ENCODE measurements at places on chromosomes 11 and 22. TPM values are rescaled to one million over a fixed set of nuclear protein-coding genes. Genes with fewer than 3 reads are reported as not detected.
A peak's percentile ranks its signal among the peaks of the same experiment; 100 is the strongest.

The UCP3 gene
- total RNA-seq = not detected

The CREBZF gene
- total RNA-seq = 79.4 TPM

DNA sequence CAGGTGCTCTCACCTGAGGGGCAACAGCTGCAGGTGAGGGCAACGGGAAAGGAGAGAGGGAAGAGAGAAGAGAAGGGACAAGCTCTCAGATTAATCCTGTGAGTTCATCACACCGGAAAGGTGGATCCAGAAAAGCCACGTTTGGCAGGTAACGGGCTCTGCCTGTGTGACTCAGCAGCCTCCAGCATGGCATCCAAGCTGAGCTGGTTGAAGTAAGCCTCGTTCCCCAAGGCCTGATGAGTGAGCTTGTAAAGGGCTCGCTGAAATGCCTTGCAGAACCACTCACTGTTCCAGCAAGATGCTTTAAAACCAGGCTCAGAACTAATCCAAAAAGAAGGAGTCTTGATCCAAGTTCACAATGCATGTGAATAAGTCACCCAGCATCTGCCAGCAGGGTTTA lies 206.9 kb upstream of the TMEM45B start:
- no peak overlapping the region for H3K27ac ChIP-seq
- no peaks in the 10 kb centered on the region for H3K4me1 ChIP-seq
- no peak for DNase-seq
- H3K27me3 ChIP-seq = no peaks in the 10 kb centered on the region
- H3K4me3 ChIP-seq = no peak overlapping the region
- H3K36me3 ChIP-seq = no peaks in the 10 kb centered on the region

DNA sequence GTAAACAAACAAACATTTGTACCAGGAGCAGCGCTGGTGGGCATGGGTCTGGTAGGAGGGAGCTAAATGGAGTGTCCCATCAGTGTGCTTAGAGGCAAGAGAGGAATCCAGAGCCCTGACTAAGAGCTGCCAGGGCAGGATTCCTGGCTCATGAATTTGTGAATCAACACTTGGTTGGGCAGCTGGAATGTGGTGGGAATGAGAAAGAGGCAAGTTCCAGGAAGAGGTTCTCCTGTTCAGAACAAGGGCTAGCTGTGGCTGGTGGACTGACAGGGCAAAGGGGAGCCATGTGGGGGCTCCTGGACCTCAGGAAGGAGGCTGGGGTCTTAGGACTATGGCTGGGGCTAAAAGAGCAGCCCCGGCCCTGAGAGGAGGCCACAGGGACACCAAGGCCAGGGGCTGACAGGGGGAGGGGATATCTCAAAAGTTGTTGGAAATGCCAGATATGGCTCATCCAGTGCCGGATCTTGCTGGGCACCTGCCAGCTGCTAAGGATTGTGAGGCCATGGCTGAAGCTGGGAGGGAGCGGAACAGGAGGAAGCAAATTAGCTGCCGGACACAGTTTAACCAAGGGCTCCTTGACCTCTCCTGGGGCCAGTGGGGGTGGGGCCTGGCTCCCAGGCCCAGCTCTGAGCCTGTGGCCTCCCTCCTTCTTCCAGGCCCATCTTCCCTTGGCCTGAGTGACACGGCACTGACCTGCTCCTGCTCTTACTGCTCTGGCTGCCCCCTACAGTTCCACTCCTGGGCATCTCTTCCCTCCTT lies 14.6 kb upstream of the P2RY6 start:
- H3K27ac ChIP-seq = no peak overlapping the region
- no peak for DNase-seq
- no peak overlapping the region for H3K4me3 ChIP-seq

GRCh38 chr11:14908214-14908880 lies 16.3 kb upstream of the CYP2R1 start:
- no peak overlapping the region for H3K27ac ChIP-seq
- H3K36me3 ChIP-seq = no peaks in the 10 kb centered on the region
- H3K4me1 ChIP-seq = peaks cover 12% of the 10 kb centered on the region
- H3K27me3 ChIP-seq = no peaks in the 10 kb centered on the region
- DNase-seq = no peak

GRCh38 chr11:35393098-35393497 lies 26.3 kb downstream of the SLC1A2 start:
- no peak for DNase-seq
- no peaks in the 10 kb centered on the region for H3K27me3 ChIP-seq
- H3K36me3 ChIP-seq = no peaks in the 10 kb centered on the region
- no peak overlapping the region for H3K4me3 ChIP-seq
- no peaks in the 10 kb centered on the region for H3K4me1 ChIP-seq

The TRIM44 gene
- 58.3 TPM for total RNA-seq

DNA sequence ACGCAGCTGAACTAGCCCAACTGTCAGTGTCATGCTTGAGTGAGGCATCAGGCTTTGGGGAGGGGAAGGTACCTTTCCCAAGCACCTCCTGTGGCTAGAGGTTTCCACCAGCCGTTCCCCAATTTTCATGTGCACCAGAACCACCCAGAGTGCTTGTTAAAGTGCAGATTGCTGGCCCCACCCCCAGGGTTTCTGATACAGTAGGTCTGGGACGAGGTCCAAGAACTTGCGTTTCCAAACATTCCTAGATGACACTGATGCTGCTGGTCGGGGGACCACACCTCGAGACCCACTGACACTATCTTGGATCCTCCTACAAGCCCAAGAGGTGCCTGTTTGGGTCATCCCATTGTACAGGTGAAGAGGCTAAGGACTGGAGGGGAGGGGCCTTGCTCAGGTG lies 59.8 kb downstream of the PDE2A start:
- no peak for DNase-seq
- no peaks in the 10 kb centered on the region for H3K36me3 ChIP-seq
- H3K27ac ChIP-seq = no peak overlapping the region

DNA sequence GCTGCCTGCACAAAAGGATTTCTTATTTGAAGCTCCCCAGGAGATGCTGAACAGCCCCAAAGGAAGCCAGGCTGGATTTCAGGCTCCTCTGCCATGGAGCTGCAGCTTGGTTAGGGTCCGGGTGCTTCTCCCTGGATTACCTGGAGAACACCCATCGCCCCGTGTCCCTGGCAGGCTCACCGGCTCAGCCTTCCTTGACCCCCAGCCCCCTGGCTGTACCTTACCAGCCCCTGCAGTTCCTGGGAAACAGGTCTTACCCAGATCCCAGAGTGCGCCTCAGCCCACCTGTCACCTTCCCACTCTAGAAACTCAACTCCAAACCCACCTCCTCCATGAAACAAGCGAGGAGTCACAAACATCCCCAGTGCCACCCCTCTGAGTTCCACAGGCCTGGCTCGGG lies 45.3 kb upstream of the CD5 start:
- H3K27ac ChIP-seq = no peak overlapping the region
- H3K4me3 ChIP-seq = no peak overlapping the region
- no peaks in the 10 kb centered on the region for H3K4me1 ChIP-seq

The ARHGAP8 gene
- not detected for total RNA-seq

GRCh38 chr22:29780748-29781676 lies 13.8 kb downstream of the UQCR10 start:
- peak overlapping the region; percentile 52 for H3K27ac ChIP-seq
- no peaks in the 10 kb centered on the region for H3K4me1 ChIP-seq
- no peaks in the 10 kb centered on the region for H3K27me3 ChIP-seq
- H3K4me3 ChIP-seq = no peak overlapping the region
- no peak for DNase-seq

DNA sequence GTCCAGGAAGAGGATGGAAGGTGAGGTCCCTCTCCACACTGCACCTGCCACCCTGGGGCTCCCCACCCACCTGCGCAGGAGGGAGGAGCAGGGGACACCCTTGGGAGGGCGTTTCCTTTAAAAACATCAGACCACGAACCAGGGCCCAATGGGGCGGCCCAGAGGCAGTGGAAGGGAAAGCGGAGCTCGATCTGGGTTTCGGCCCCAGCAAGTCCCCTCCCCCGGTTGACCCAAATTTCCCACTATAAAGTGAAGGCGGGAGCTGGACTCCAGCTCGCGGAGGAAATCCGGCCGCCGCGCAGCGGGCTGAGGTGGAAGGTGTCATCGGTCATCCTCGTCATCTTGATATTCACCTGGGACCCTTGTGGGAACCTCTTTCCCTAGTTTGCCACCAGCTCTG lies 99.3 kb downstream of the WNT7B start:
- H3K4me3 ChIP-seq = no peak overlapping the region
- DNase-seq = peak; percentile 6
- H3K4me1 ChIP-seq = no peaks in the 10 kb centered on the region
- H3K36me3 ChIP-seq = no peaks in the 10 kb centered on the region

DNA sequence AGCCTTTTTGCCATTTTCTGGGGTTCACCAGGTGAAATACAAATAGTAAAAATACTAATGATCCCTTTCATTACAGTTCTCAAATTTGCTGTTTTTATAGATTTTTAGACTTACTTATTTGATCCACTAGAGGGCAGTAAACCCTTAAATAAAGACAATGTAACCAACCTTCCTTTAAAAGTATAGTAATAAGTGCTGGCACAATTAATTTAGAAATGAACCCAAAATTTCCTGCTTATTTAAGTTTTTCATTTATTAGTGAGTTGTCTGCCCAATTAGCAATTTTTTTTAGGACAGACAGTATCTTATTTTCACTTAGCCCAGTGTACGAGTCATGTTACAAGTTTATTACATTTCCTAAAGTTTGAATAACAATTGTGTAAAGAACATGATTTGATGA lies 4.7 kb downstream of the DDIAS start:
- no peak overlapping the region for H3K4me3 ChIP-seq
- H3K27ac ChIP-seq = no peak overlapping the region
- DNase-seq = no peak
- H3K27me3 ChIP-seq = no peaks in the 10 kb centered on the region
- H3K36me3 ChIP-seq = no peaks in the 10 kb centered on the region

GRCh38 chr11:83063073-83063754 lies 8.5 kb downstream of the RAB30 start:
- no peaks in the 10 kb centered on the region for H3K27me3 ChIP-seq
- no peaks in the 10 kb centered on the region for H3K36me3 ChIP-seq
- peak overlapping the region; percentile 74 for H3K27ac ChIP-seq

The TSPAN4 gene
- total RNA-seq = 114 TPM

The ARHGAP20 gene
- 9.0 TPM for total RNA-seq

DNA sequence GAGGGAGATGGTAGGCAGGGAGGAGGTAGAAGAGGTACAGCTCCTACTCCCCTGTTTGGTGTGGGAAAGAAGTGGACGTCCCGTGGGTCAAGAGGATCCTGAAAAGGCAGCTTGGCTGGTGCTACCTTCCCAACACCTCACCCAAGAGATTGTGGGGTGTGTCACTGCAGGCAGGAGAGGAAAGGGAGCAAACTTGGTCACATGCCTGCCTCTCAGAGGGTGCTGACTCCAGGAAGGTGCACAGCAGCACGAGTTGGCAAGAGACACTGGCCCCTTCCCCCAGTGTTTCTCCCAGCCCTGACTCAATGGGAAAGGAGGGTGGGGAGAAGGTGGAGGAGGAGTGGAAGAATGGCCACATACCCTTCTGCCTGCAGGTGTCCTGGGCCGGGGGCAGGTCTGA lies 99.6 kb downstream of the CSNK2A3 start:
- H3K36me3 ChIP-seq = no peaks in the 10 kb centered on the region
- H3K4me1 ChIP-seq = no peaks in the 10 kb centered on the region
- DNase-seq = no peak
- no peak overlapping the region for H3K4me3 ChIP-seq

- H3K4me3 ChIP-seq = peak overlapping the region; percentile 86
- H3K27ac ChIP-seq = peak overlapping the region; percentile 98
- DNase-seq = peak; percentile 50
- H3K4me1 ChIP-seq = no peaks in the 10 kb centered on the region
Measured at GRCh38 chr11:32438866-32439489, 3.6 kb upstream of the WT1 start.

The INPP5J gene
- 0.59 TPM for total RNA-seq

The TRIM29 gene
- 6.4 TPM for total RNA-seq

- H3K4me1 ChIP-seq = no peaks in the 10 kb centered on the region
- H3K36me3 ChIP-seq = no peaks in the 10 kb centered on the region
- H3K27ac ChIP-seq = no peak overlapping the region
- H3K27me3 ChIP-seq = no peaks in the 10 kb centered on the region
- DNase-seq = no peak
Measured at GRCh38 chr11:99199341-99199740, 178.6 kb downstream of the CNTN5 start.

GRCh38 chr22:23913306-23913660 lies 19.1 kb downstream of the MIF start:
- no peak for DNase-seq
- H3K4me3 ChIP-seq = peak overlapping the region; percentile 59
- H3K36me3 ChIP-seq = no peaks in the 10 kb centered on the region
- H3K27ac ChIP-seq = peak overlapping the region; percentile 77
- no peaks in the 10 kb centered on the region for H3K4me1 ChIP-seq
- no peaks in the 10 kb centered on the region for H3K27me3 ChIP-seq

The MED15 gene
- total RNA-seq = 110 TPM

The LGR4 gene
- 14.6 TPM for total RNA-seq

- H3K27ac ChIP-seq = peak overlapping the region; percentile 34
- H3K36me3 ChIP-seq = no peaks in the 10 kb centered on the region
- H3K27me3 ChIP-seq = no peaks in the 10 kb centered on the region
- H3K4me3 ChIP-seq = no peak overlapping the region
- DNase-seq = no peak
Measured at GRCh38 chr22:44664149-44664548, 37.9 kb upstream of the PRR5 start.

GRCh38 chr22:19518635-19519034 lies 5.6 kb downstream of the CLDN5 start:
- no peaks in the 10 kb centered on the region for H3K27me3 ChIP-seq
- DNase-seq = no peak
- H3K27ac ChIP-seq = no peak overlapping the region
- H3K4me3 ChIP-seq = no peak overlapping the region
- no peaks in the 10 kb centered on the region for H3K4me1 ChIP-seq
- H3K36me3 ChIP-seq = no peaks in the 10 kb centered on the region

The SEPTIN3 gene
- not detected for total RNA-seq

- DNase-seq = no peak
- H3K27me3 ChIP-seq = no peaks in the 10 kb centered on the region
- H3K36me3 ChIP-seq = no peaks in the 10 kb centered on the region
Measured at GRCh38 chr11:130527636-130528297, 79.3 kb downstream of the ADAMTS15 start.

DNA sequence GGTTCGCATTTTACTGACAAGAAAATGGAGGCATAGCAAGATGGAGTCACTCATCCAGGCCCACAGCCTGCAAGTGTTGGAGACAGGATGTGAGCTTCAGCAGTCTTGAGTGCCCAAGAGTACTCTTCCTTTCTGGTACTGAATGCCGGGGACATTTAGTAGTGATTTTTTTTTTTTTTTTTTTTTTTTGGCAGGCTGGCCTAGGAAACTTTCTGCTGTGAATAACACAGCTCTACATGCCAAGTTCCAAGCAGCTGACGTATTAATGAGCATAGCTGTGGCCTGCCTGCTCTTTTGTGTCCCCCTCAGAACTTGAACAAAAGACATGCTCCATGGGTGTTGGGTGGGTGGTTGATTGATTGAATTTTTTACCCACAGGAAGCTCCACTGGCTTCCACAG lies 195.5 kb upstream of the CADM1 start:
- no peak overlapping the region for H3K4me3 ChIP-seq
- no peaks in the 10 kb centered on the region for H3K4me1 ChIP-seq
- DNase-seq = no peak
- H3K36me3 ChIP-seq = no peaks in the 10 kb centered on the region
- no peak overlapping the region for H3K27ac ChIP-seq

- peak overlapping the region; percentile 97 for H3K27ac ChIP-seq
- no peaks in the 10 kb centered on the region for H3K36me3 ChIP-seq
- H3K27me3 ChIP-seq = no peaks in the 10 kb centered on the region
Measured at GRCh38 chr22:46010951-46011626, 34.1 kb upstream of the WNT7B start.

GRCh38 chr11:44884056-44884455 lies 66.6 kb downstream of the TP53I11 start:
- H3K27me3 ChIP-seq = no peaks in the 10 kb centered on the region
- peak overlapping the region; percentile 80 for H3K27ac ChIP-seq
- H3K4me1 ChIP-seq = peaks cover 6% of the 10 kb centered on the region
- DNase-seq = no peak
